ENCODE measurements at places on chromosomes 2 and 18.

DNA sequence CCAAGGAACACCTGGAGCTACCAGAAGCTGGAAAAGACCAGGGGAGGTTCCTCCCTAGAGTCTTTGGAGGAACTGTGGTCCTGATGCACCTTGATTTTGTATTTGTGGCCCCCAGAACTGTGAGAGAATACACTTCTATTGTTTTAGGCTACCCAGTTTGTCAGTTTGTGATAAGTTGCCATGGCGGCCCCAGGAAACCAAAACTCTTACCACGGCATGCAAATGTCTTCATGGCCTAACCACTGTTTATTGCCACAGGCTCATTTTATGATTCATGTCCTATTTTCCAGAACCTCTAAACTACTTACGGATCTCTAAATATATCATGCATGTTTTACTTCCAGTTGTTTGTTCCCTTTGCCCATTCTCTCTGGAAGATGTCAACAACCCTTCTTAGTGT lies 1250.7 kb upstream of the FAM98A start:
- no peak for DNase-seq

- DNase-seq, result no peak
These were observed 319.0 kb upstream of the CHAC2 start for GRCh38 chr2:53448591-53448990.

DNA sequence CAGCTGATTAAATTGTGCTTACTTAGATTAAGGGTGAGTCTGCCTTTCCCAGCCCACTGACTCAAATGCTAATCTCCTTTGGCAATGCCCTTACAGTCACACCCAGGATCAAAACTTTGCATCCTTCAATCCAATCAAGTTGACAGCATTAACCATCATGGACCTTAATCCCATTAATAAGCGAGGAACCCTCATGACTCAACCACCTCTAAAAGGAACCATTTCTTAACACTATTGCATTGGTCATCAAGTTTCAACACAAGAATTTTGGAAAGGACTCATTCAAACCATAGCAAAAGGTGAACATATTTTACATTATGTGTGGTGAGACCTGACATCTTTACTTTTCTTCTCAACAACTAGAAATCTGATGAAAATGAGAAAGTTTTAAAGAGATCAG lies 187.0 kb downstream of the OSR1 start:
- DNase-seq, result no peak

- no peak for DNase-seq
These were observed 19.6 kb upstream of the GULP1 start for GRCh38 chr2:188272121-188272520.

DNA sequence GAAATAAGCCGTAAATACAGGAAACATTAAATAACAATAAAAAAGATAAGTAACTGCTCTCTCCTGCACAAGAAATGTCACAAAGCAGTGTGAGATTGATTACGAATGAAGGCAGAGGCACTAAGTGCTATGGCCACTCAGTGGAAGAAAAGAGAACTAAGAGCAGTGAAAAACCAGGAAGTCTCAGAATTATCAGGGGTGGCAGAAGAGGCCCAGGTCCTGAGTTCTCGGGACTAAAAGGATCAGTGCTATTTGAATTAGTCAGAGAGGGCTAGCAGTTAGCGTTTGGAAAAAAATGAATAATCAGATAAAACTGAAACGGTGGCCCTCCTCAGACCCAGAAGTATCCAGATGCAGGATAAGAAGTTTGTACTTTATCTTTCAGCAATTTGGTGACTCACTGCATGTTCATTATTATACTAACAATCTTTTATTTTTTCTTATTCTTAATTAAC lies 367.1 kb downstream of the ZEB2 start:
- no peak for DNase-seq

DNA sequence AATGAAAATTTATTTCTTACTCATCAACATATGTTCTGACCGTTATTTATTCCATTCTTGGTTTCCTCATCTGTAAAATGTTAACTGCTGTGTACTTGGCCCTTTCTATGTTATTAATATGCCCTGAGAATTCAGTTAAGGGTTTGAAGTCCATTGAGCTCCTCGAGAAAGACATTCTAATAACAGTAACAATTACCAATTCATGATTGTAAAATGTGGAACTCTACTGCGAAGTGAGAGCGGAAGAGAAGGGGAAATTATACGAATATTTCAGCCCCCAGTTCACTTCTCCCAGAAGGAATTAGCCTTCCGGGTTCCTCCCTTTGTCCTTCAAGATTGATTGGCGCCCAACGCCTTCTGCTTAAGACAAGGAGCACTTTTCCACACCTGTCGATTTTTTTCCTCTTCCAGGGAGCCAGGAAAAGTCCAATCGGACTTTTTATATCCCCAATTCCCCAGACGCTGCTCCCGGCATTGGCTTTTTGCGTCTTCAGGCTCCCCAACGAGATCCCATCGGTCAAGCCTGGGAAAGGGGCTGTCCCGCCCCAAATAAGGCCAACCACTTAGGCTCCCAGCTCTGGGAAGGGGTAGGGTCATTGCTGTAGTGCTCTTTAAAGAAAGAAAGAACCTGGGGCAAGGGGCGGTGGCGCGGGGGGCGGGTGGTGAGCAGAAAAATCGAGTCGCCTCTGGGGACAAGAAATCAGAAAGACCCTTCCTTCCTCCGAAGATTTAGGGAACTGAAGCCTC lies 1.6 kb downstream of the DSC2 start:
- DNase-seq, result no peak

DNA sequence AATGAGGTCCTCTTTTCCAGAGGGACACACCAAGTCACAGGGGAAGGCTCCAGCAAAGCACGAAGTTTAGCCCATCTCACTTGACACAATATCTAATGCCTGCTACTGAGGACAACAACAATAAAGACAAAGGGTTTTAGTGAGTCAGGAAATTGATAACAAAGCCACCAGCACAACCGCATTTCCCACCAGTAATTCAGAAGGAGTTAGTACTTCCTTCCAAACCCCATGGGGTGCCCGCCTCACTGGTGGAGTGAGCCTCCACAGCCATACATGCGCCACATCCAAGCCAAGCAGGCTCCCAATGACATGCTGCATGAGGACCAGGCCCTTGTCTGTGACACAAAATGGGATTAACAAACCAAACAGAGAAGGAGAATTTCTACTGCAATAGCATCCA lies 40.1 kb downstream of the MRPL35 start:
- no peak for DNase-seq

- DNase-seq, result no peak
These were observed 29.8 kb downstream of the CYTIP start for GRCh38 chr2:157414050-157414449.

DNA sequence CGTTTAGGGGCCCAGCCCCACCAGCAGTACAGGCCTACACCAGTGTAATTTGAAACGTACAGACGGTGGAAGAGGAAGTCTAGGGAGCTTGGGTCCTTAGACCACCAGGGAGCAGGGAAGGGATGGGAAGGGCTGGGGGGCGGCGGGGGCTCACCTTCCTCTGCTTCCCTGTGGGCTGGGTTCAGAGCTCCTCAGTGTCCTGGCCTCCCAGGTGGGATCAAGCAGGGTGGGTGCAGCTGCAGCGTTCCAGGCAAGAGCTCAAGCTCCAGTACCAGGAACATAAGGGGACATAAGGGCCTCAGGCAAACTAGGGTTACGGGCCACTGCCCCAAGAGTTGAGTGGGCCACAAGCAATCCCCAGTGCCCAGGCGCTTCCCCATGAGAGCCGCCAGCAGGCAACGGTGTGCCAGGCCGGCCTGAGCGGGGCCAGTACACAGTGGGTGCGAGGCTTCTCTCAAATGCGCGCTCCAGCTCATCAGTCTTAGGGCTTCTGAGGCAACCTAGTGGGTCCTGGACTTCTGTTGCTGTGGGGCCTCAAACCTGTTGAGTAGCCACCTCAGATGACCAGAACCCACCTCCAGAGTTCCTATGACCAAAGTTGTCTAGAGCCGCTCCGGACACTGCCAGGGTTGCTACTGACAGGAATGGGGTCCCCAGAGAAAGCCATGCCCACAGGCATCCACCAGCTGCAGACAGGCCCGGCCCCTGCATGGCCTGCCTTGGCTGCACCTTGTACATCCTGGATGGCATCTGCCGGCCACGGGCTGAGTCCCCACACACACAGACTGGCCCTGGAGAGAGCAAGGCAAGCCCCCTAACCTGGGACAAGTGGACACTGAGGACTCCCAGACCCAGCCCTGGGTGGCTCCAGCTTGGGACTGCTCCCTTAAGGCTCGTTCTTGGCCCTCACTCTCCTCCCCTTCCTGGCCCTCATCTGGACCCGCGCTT lies 5.2 kb downstream of the ANKRD23 start:
- DNase-seq, result no peak

- DNase-seq, result no peak
These were observed 489 bp downstream of the TRMT61B start for GRCh38 chr2:28869494-28870145.

- DNase-seq, result no peak
These were observed 5.4 kb upstream of the BOD1L2 start for GRCh38 chr18:57141208-57142129.

GRCh38 chr2:204585930-204586329 lies 40.7 kb downstream of the PARD3B start:
- no peak for DNase-seq

GRCh38 chr2:224572338-224572737 lies 12.8 kb downstream of the CUL3 start:
- no peak for DNase-seq

GRCh38 chr18:78583739-78584458 lies 395.7 kb upstream of the SALL3 start:
- no peak for DNase-seq

- no peak for DNase-seq
These were observed 135.5 kb upstream of the MC4R start for GRCh38 chr18:60508108-60508507.

DNA sequence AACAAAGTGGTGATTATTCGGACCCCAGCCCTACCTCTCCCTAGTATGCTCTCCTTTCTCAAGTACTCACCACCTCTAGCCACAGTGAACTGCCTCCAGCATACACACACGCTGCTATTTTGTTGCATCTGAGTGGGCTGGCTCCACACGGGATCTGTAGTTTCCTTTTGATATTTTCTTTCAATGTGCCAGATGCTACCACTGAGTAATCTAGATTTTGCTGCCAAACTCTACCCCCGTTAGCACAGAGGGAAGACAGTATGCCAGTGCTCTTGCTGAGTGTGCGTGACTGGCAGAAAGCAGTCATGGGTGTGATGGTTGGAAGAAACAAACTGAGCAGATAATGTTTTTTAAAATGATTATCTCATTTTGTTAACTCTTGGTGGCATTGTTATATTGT lies 11.6 kb downstream of the CFLAR start:
- no peak for DNase-seq

DNA sequence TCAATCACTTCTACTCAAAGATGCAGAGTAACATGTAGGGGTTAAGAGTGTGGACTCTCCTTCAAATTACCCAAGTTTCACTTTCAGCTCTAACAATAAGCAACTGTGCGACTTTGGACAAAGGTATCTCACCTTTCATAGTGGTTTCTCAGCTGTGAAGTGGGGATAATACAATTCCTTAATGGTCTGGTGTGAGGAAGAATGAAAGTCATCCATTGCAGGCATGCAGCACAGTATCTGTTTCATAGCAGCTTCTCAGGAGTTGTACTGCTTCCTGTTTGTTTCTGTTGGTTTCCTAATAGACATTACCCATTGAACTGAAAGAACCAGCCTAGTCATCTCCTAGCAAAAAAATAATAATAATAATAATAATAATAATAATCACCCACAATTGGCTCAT lies 74.4 kb downstream of the DDX18 start:
- no peak for DNase-seq

GRCh38 chr2:158644139-158644538 lies 151.0 kb upstream of the DAPL1 start:
- DNase-seq, result no peak

GRCh38 chr2:211688196-211688595 lies 850.4 kb downstream of the ERBB4 start:
- DNase-seq, result no peak

- DNase-seq, result no peak
These were observed 198.9 kb downstream of the ACKR3 start for GRCh38 chr2:236768393-236769140.

GRCh38 chr2:205835251-205835791 lies 153.0 kb downstream of the NRP2 start:
- DNase-seq, result no peak

GRCh38 chr2:240985881-240986786 lies 12.3 kb upstream of the SNED1 start:
- DNase-seq, result no peak

GRCh38 chr18:76544511-76545345 lies 49.7 kb upstream of the ZNF516 start:
- DNase-seq, result no peak

DNA sequence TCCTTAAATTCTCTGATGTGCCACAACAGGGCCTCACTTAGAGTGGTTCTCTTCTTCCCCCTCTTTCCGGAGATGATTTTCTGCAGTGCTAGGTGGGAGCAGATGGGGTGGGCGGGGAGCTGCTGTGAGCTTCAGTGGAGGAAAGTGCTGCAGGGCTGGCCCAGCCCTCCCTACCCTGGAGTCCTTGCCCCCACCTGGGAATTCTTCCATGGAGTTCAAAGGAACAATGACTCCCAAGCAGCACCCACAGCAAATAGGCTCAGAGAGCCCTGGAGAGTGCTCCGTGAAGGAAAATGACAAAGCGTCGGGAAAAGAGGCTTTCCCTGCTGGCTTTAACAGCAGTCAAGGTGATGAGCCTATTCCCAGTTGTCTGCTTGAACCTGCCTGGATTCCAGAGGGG lies 28.8 kb downstream of the LOXHD1 start:
- DNase-seq, result no peak

- DNase-seq, result no peak
These were observed 57.9 kb downstream of the SPIRE1 start for GRCh38 chr18:12599966-12600365.

DNA sequence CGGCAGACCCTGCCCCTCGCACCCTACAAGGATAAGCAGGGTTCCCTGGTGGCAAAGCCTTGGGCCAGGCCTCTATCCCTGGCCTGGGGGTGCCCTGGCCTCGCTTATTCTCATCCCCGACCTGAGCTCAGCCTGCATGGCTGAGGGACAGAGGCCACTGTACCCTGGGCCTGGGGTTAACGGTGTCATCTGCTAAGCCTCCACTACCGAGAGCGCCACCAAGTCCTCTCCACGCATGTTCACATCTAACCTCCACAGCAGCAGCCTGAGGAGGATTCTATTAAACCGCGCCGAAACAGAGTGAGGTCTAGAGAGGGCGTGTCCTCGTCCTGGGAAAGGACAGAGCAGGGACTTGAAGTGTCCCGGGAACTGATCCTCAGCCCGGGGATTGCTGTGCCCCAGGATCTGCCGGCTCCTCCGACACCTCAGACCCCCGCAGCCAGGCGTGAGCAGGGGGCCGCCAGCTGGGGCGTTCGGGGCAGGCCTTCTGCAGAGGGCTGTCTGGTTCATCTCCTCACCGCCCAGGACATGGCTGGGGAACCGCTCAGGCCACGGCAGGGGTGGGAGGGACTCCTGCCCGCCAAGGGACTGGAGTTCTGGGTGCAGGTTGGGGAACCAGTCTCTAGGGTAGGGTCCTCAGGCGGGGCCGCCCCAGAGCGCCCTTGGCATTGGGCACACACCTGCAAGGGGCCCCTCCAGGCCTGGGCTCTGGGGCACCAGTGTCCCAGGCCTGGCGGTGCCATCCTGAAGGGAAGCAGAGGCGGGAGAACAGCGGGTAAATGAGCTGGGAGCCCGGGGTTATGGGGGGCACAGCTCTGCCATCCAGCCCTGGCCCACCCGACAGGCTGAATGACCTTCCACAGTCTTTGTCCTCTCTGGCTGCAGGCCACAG lies 68.0 kb upstream of the SMAD7 start:
- DNase-seq, result peak; percentile 57

Measured in left forelimb (tissue), 1 donor.